Ascending aorta (tissue), 2 donors: ENCODE measurements at places on chromosomes 13 and 19.

DNA sequence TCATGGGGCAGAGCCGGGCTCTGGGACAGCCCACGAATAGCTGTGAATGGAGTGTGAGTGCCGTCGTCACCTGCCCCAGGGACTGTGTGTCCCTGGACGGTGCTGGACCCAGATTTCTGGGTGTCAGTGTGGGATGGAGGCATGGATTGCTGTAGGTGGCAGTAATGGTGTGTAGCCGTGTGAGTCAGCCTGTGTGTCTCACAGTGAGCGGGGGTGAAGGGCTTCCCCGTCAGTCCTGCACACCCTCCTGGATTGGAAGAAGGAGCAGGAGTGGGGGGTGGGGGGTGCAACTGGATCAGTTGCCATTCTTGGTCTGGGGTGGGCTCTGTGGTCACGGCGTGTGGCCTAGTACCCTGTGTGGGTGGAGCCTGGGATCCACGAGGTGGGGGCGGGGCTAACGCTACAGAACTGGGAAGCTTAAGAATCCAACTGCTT, 6.5 kb upstream of the LTBP4 start:
- no peak for DNase-seq

GRCh38 chr13:45670189-45670885, 31.8 kb upstream of the CBY2 start:
- no peak for DNase-seq

- no peak for DNase-seq
Measured at GRCh38 chr19:3580156-3580934, 4.9 kb upstream of the GIPC3 start.

DNA sequence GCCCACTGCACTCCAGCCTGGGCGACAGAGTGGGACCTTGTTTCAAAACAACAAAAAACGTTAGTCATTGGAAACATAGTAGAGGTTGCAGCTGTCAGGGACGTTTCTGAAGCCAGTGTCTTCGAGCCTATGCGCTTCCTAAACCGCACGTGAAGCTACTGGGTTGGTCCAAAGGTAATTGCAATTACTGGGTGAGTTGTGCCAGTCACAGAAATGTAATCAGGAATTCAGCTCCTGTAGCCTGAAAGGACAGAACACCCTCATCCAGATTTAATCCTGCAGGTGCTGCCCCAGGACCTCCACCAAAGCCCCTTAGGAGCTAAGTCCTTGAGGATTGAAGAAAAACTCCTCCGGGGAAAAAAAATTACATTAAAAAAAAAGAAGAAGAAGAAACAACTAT, 2.4 kb upstream of the RHPN2 start:
- no peak for DNase-seq

DNA sequence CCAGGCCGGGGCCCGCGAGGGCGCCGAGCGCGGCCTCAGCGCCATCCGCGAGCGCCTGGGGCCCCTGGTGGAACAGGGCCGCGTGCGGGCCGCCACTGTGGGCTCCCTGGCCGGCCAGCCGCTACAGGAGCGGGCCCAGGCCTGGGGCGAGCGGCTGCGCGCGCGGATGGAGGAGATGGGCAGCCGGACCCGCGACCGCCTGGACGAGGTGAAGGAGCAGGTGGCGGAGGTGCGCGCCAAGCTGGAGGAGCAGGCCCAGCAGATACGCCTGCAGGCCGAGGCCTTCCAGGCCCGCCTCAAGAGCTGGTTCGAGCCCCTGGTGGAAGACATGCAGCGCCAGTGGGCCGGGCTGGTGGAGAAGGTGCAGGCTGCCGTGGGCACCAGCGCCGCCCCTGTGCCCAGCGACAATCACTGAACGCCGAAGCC, 3.3 kb downstream of the APOE start:
- DNase-seq = no peak

GRCh38 chr19:44684892-44685863, 13.8 kb upstream of the CEACAM16 start:
- no peak for DNase-seq

DNA sequence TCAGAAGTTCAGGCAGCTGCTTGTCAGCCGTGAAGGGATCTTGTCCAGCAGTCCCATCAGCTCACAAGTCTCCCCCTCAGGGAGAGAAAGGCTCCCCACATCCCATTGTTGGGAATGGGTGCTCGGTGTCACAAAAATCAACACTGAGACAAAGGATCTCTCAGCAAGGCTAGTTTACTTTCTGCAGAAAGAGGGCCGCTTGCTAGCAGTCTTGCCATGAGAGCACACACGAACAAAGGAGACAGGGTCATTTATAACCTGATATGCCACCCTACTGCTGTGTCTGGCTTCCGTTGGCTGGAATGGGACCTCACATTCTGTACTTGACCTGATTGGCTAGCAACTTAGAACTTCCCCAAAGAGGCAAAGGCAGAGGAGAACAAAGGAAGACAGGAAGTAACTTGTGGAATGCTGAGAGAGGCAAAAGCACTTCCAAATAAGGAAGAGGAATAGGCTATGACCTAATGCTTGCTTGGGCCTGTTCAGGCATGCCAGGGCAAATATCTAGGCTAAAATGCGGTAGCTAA, 8.7 kb upstream of the IGFL3 start:
- no peak for DNase-seq

- DNase-seq = peak; percentile 26
Measured at GRCh38 chr19:20423381-20424197, 142.0 kb downstream of the ZNF737 start.

- DNase-seq = no peak
Measured at GRCh38 chr13:50393628-50394027, 378.4 kb downstream of the KCNRG start.

DNA sequence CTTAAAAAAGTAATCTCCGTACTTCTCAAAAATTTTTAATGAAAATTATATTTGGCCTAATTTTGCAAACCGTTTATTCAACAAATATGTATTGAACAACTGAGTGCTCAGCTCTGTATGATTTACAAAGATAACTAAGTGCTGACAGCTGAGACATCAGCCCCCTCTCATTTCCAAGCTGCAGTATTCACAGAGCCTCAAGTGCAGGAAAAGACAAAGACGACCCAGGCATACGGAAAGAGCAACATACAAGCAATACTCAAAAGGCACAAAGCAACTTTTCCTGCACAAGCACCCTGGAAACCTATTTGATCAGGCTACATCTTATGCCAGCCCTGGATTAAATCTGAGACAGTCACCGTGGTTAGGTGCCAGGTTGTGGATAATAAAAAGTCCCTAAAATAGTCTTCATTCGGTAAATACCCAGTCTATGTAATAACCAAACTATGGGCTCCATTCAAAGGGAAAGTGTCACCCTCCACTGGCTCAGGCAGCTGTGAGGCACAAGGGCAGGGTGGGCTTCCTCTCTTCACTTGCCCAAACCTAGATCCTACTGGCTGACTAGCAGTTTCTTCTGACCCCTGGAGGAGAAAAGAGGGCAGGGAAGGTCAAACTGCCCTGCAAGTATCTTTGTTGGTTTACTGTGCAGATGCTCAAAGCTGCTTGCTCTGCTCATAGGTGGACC, 65.5 kb downstream of the TBC1D4 start:
- DNase-seq = no peak

GRCh38 chr13:94218951-94219350, 260.5 kb downstream of the DCT start:
- DNase-seq = no peak

DNA sequence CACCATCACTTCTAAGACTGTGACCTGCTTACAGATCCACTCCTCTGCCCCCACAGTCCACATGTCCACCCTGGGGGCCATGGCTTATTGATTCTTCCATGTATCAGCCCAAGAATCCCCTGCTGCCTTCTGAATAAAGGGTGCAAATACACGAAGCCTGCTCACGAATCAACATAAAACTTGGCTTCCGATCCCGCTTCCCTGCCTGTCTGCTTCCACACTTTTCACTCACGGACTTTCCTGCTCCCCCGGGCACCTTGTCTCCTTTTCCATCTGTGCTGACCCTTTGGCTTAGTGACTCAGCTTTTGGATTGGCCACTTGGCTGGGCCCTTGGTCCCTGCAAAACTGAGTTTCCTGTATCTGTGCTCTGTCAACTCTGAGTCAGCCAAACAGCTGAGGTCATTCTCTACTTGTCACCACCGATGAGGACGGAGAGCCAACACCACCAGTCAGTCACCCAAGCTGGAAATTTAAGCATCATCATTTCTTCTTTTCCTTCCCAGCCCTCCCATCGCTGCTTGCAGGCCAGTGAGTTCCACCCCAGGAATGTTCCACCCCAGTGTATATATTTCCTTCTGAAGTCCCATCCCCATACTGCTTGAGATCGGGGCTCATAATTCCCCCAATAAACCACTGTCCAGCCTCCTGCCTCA, 11.4 kb upstream of the USP12 start:
- peak; percentile 91 for DNase-seq

DNA sequence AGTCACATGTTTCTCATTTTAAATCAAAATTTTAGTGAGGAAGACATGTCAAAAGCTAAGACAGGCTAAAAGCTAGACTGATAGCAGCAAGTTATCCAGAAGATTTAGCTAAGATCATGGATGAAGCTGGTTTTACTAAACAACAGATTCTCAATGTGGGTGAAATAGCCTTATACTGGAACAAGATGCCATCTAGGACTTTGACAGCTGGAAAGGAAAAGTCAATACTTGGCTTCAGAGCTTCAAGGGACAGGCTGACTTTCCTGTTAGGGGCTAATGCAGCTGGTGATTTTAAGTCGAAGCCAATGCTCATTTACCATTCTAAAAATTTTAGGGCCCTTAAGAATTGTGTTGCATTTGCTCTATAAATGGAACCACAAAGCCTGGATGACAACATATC, 455.3 kb upstream of the SLC10A2 start:
- no peak for DNase-seq

GRCh38 chr13:52707375-52707774, 32.2 kb downstream of the CNMD start:
- no peak for DNase-seq

DNA sequence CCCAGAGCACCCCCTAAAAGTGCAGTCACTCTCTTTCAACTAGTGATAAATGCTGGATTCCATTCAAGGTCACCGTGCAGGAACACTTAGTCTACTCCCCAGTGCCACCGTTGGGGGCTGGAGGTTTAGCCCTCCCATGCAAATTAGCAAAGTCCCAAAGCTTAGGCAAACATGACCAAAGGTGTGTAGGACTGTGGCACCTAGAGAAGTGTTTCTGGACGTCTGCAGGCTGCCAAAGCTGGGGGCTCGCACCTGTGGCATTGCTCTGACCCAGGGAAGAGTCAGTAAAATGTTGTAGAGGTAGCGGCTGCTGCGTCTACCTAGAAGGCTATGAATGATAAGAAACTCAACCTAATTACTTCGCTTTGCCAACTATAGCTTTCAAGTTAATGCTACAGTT, 13.9 kb downstream of the COL4A1 start:
- peak; percentile 19 for DNase-seq

- no peak for DNase-seq
Measured at GRCh38 chr13:39297664-39298171, 259.5 kb downstream of the NHLRC3 start.

- DNase-seq = no peak
Measured at GRCh38 chr13:60074397-60074796, 89.3 kb downstream of the DIAPH3 start.

DNA sequence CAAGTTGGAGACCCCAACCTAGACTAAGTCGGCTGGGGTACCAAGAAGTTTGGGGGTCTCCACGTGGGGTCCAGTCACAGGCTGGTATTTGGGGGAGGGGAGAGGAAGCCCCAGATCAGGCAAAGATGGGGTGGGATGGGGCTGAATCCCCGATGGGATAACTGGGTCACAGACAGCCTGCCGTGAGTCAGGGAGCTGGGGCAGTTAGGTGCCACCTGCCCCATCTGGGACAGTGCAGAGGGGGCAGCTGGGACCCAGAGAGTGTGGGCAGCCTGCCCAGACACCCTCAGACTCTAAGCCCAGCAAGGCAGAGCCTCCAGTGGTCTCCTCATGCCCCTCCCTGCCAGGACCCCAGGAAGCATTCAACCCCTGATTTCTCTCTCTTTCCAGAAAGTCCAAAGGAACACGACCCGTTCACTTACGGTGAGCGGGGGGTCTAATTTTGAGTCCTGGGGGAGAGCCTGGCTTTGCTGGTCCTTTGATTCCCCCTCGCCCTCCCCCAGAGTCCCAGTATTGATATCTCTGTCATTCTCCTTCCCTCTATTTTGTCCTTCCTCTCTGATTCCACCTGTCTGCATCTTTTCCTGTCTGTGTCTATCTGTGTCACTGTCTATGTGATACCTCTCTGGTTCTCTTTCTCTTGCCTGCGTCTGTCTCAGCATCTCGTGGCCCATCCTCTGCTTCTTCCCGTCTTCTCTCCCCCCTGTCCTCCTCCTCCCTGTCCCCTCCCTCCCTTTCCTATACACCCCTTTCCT, 1.8 kb downstream of the FXYD1 start:
- no peak for DNase-seq

DNA sequence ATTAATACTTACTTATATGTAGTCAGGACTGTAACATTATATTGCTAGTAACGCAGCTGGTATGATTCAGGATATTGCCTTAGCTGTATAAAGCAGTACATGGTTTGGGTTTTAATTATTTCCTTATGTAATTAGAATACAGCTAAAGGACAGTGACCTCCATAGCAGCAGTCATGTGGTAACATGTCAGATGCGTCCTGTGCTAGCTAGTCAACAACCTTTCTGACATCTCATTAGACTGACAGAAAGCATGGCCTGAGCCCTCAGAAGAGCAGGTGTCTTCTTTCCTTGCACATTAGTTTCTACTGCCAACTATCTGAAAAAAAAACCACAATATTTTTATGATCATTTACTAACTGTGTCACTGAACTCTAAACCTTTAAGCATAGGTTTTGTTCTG, 122.2 kb downstream of the MAB21L1 start:
- DNase-seq = no peak

DNA sequence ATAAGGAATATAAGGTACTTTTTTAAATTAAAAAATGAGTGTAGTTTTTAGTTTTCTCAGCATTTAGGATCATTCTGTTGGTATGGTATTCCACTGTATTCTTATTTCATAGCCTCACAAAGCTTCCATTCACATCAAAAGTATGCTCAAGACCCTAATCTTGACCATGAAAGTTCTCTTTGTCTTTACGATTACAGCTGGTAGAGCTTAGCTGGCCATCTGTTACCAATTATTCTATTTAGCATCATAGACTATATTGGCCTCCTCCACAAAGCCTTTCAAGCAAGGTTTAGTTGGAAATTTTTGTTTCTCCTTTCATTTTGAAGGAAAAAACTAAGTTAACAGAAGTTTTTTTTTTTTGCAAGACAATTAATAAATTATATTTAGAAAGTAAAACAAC, 245.1 kb downstream of the KCTD12 start:
- no peak for DNase-seq

GRCh38 chr13:75985132-75985531, 349.0 kb downstream of the LMO7 start:
- no peak for DNase-seq

DNA sequence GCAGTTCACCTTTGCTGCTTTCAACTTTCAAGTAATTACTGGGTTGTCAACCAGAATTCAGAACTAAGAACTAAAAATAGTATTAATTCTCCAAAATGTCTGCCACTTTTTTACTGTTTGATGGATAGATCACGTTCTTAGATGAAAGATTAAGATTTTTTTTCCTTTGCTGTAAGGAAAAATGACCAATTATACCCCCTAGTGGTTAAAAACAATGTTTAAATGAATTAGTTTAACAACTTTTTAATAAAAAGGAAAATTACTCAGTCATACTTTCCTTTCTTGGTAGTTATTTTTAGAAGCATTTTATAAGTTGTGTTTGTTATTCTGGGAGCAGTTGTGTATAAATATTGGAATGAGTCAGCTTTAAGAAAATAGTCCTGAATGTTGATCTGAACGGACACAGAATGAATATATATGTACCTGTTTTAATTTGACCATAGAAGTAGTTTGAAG, 4.6 kb downstream of the TM9SF2 start:
- DNase-seq = no peak
